ENCODE measurements at places on chromosomes 7 and 10.

DNA sequence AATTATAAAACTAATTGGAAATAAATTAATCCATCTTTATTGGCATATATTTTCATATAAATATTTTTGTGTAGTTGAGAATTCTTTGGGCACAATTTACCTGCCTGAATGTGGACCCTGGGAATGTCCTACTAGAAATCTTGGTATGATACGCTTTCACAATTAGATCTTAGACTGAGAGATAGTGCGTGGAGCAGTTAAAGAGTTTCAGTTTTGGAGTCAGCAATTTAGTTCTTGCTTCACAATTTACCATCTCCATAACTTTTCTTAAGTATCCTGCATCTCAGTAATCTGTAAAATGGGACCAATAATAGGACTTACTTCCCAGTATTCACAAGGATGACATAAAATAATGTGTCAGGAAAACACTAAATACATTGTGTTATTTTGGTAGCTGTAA, 2.0 kb downstream of the MTPN start:
- no peak for DNase-seq

GRCh38 chr10:132644527-132645246, 107.1 kb downstream of the INPP5A start:
- DNase-seq, result no peak

GRCh38 chr10:35650894-35651293, 8.8 kb upstream of the FZD8 start:
- DNase-seq, result no peak

- no peak for DNase-seq
Observed at GRCh38 chr10:15158972-15159371, 9.5 kb downstream of the NMT2 start.

- DNase-seq, result no peak
Observed at GRCh38 chr10:11667756-11668155, 56.3 kb upstream of the USP6NL start.

DNA sequence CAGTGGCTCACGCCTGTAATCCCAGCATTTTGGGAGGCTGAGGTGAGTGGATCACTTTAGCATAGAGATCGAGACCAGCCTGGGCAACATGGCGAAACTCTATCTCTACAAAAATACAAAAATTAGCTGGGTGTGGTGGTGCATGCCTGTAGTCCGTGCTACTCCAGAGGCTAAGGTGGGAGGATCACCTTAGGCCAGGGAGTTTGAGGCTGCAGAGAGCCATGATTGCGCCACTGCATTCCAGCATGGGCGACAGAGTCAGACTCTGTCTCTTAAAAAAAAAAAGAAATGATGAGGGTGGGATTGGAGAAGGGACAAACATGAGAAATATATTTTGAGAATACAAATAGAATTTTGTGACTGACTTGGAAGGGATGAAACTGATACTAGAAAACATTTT, 76.9 kb downstream of the SHOC2 start:
- DNase-seq, result no peak

GRCh38 chr10:96753956-96754355, 33.6 kb upstream of the PIK3AP1 start:
- no peak for DNase-seq

All from iris pigment epithelial cell (primary cell).